RWPE2 (cell line): ENCODE measurements at places on chromosomes 12 and 14.

DNA sequence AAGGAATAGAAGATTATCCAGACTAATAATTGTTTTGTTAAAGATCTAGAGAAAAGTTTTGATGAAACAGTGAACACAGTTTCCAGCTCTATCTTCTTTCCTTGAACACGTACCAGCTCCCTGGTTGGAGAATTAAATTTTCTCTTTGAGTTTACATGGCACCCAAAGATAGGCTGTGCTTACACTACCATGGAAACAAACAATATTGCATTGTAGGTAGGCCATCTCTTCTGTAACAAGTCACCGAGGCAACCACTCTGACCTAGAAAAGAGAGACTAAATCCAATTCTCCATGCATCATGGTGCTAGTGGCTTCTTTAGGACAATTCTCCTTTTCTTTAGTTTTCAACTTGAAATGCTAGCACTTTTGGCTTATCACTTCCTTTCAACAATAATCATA, 9.9 kb downstream of the BMAL2 start:
- DNase-seq: no peak

DNA sequence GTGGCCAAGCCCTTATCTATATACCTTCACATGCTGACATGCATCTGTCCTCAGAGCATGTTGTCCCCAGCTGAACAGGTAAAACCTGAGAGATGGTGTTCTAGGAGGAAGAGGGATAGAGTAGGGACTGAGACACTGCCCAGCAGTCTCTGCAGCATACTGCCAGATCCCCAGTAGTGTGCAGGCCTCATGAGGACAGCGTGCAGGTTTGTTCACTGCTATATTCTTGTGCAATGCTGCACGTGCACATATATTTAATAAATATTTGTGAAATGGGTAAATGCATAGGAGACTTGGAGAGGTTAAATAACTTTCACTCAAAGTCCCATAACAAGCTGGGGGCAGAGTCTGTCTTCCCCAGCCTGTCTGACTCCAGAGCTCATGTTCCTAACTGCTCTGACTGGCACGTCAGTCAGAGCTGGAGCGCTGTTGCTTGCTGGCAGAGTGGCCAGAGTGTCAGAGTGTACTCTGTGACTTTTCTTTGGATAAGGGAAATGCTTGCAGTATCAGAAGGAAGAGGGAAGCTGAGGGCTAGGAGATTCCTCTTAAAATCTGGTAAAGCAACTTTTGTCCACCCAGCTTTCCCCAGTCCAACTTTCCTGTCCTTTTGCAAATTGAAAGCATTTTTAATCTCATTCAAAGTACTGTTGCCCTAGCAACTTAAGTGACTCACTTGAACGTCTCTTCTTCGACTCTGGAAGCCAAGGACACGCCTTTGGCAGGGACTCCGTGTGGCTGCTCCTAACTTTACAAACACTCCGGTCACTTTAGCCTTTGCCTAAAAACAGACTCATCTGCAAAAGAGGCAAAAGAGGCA, 14.9 kb upstream of the POLR3B start:
- DNase-seq: no peak

DNA sequence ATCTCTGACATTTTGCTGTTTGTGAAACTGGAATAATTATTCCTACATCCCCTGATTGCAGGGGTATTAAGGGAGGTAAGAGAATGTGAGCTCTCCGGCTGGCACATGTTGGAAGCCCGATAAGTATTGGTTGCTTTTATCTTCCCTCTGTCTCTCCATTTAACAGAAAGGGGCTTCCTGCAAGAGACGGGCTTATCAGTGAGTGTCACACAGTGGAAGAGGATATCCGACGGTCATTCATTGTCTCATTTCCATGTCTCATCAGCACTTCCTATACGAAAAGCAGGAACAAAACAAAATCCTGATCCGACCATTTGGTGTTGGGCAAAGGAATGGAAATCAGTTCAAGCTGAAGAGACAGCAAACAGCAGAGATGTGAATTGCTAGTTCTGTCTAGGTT, 10.7 kb downstream of the DYRK4 start:
- no peak for DNase-seq

DNA sequence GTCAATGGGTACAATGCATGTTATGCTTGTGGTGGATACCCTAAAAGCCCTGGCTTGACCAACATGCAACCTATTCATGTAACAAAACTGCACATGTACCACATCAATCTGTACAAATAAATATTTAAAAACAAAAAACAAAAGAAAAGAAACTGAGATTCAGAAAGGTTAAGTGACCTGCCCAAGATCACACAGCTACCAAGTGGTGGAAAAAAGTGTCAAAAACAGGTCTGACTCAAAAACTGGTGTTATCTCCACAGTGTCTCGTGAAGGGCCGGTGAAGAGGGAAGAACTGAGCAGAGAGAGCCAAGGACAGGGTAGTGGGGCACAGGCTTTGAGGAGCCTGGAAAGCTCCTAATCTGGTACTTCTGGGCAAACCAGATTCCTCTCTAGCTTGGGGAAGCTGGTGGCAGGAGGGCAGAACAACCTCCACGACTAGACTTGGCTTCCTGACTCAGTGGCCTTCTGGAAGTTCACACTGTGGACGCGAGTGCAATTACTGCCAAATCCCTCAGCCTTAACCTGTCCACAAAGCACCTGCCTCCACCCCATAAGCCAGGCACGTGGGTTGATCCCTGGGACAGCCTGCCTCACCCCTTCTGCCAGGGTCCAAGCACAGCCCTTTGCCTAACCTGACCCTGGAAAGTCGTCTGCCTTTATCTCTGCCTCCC, 15.6 kb downstream of the ZBTB39 start:
- no peak for DNase-seq

GRCh38 chr12:58310809-58311622, 369.6 kb downstream of the ATP23 start:
- DNase-seq: no peak

DNA sequence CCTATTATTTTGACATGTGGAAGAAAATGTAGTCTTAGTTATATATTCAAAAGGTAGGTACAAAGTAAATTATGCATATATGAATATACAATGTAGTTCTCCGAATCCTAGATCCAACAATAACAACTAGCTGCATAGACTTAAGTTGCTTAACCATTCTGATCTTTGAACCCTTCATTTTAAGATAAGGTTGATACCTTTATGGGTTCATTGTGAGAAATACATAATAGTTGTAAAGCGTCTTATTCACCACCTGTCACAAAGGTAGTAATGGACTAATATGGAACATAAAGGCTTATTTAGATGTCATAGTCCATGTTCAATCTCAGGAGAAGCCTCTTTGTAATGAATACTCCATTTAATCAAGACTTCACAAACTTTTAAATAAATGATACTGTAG, 263.6 kb downstream of the TMTC2 start:
- DNase-seq: no peak

GRCh38 chr12:109879351-109880042, 844 bp downstream of the GLTP start:
- no peak for DNase-seq

DNA sequence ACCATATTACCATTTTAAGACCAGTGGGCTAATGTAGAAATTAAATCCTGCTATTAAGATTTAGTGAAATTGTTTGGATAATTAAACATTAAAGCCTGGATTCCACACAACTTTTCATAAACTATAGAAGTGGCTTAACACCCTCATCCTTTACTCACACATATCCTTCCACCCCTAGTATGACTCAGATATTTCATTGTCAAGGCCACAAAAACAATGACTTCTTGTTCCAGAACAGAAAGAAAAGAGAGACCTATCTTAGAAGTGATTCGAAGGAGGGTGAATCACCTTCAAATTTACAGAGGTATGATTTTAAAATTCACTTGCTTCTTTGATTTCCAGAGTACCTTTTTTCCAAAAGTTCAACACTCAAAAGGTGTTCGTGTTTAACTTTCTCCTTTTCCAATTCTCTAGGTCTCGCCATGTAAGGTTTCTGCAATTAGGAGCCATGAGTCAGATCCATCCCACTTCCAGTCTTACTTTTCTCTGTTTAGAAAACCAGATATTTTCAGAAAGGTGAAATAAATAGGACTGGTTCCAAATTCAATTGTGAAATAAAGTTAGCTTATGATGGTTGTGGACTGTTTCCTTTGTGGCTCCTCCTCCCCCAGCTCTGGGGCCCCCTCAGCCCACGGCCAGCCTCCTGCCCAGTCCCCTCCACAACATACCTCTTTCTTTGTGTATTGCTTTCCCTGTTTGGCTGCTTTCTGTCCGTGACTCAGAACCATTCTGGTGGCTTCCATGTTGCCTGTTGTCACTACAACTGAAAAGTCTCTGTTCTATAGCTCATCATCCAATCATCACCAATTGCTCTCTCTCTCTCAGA, 24.6 kb upstream of the MGP start:
- DNase-seq: no peak

GRCh38 chr12:131100031-131100674, 146.4 kb downstream of the ADGRD1 start:
- DNase-seq: no peak

DNA sequence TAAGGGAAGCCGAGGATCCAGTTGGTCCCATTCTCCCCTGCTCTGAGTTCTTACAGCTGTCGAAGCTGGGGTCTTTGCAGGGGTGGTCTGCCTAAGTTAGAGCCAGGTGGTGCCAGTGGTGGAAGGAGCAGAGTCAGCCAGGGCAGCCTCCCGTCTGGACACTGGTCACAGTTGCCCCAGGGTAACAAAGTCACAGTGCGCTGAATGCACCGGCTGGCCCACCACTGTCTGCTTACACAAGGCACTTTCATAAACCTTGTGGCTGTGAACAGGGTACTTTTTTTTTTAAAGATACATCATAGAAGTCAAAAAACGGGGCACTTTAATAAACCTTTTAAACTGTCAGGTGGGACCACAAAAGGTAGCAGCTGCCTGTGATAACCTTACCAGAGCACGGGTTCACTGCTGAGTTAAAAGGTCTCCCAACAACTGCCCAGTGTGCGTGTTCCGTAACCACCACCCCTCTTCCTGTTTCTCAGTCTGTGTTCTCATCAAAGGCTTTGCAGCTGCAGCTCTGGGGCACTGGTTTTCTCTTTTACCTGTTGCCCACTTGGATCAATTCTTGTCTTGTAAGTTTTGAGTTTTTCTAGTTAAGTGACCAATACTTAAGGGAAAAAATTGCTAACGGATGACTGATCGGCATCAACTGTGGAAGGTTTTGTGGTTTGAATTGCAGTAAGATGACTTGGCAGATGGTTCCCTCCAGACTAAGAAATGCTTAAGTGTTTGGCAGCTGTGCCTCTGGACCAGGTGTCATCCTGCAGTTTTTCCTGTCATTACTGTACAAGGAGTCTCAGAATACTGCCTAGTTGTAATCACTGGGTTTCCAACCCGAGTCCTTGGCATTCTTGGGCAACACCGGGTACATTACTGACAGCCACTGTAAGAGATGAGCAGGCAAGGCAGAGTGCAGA, 55.9 kb downstream of the DYNC1H1 start:
- no peak for DNase-seq

- DNase-seq: no peak
Measured at GRCh38 chr12:132419631-132420246, 70.2 kb upstream of the FBRSL1 start.

DNA sequence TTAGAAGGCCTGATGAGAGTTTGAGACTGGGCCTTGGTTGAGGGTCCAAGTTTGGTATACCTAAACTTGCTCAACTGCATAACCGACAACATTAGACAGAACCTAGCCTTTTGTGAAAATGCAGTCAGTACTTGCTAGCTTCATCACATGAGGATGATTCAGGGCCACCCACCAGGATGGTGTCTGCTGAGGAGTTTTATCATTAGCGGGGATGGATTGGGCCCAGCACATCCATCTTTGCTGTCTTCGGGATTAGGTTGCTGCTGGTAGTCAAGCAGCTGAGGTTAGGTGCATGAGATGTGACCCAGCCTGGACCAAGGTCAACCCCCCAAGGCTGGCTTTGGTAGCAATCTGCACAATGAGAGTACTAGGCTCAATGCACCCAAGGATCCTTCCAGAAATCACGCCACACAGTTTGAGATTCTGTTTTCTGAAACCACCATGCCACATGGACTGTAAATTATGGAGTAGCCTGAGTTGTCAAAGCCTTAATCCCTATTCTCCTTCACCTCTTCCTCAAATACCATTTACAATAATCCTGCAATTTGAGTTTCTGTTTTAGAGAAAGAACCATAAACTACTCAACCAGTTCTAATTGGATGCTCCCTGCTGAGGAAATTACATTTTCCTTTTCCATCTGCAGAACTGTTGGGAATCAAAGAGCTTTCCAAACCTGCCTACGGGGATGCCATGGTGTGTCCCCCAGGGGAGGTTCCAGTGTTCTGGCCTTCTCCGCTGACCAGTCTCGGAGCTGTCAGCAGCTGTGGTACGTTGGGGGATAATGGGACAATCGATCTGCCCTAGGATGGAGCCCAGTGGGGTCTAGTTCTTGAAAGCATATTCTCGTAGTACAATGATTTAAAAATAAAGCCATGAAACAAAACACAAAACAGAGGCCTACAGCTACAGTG, 61.7 kb downstream of the DGLUCY start:
- no peak for DNase-seq

DNA sequence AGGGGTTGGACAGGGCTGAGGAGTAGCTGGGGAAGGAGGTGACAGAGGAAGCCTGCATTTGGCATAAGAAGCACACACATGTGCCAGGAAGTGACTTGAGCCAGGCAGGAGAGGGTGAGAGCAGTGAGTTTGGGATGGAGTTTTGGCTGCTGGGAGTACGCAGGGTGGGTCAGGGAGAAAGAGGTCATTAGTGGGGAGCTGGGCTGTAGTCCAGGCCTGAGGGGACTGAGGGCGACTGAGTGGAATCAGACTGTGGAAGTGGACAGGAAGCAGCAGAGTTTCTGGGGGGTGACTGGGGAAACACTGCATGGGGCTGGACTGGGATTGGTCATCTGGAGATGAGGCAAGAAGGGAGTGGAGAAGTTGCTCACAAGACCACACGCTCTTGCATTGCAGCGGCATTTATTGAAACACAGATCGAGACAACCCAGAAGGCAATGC, 7.6 kb downstream of the KRT85 start:
- DNase-seq: no peak

GRCh38 chr14:36664322-36665193, 2.9 kb downstream of the PAX9 start:
- no peak for DNase-seq

DNA sequence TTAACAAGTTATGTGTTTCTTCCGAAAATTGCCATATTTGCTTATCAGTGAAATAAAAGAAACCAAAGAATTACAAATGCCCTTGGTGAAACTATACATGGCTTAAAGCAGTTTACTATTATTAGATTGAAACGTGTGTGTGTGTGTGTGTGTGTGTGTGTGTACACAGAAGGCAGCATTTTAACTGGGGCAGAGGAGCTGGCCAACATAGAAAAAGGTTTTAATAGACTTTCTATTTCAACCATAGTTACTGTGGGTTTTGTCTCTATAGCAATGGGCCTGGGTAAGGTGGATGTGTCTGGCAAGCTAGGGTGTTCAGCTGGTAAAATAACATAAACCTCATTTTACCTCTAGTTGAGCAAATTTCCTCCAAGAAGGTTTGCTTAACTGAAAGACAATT, 6.5 kb downstream of the PRICKLE1 start:
- no peak for DNase-seq

- DNase-seq: no peak
Measured at GRCh38 chr12:46389031-46389616, 16.6 kb upstream of the SLC38A2 start.

GRCh38 chr12:57715786-57716185, 21.9 kb downstream of the OS9 start:
- no peak for DNase-seq
